Parietal lobe (tissue), 2 donors: ENCODE measurements at places on chromosomes 3 and 15. TPM values are rescaled to one million over a fixed set of nuclear protein-coding genes. Genes with fewer than 3 reads are reported as not detected.

Gene CACNA2D3
- 16.6 TPM for total RNA-seq

Gene VGLL3
- total RNA-seq: 0.94 TPM

Gene STAB1
- 11.9 TPM for total RNA-seq

Gene CRELD1
- total RNA-seq: 31.0 TPM

Gene SPESP1
- 2.5 TPM for total RNA-seq

Gene ACKR2
- total RNA-seq: not detected

Gene ATP13A5
- total RNA-seq: 0.63 TPM

Gene TMCO5A
- not detected for total RNA-seq

Gene SNTN
- not detected for total RNA-seq

Gene THSD4
- 0.94 TPM for total RNA-seq

Gene RFX7
- 35.7 TPM for total RNA-seq

Gene SLC12A8
- total RNA-seq: 6.9 TPM

Gene OXTR
- 2.5 TPM for total RNA-seq

Gene NAALADL2
- total RNA-seq: 15.7 TPM

Gene EHHADH
- total RNA-seq: 1.6 TPM

Gene EPHA3
- 208 TPM for total RNA-seq

Gene GNAT1
- total RNA-seq: not detected

Gene PFN2
- 434 TPM for total RNA-seq

Gene DAZL
- not detected for total RNA-seq

Gene CYP8B1
- not detected for total RNA-seq

Gene ZNF609
- total RNA-seq: 60.1 TPM

Gene CELSR3
- total RNA-seq: 67.9 TPM

Gene SEMA3F
- 11.3 TPM for total RNA-seq

Gene GOLGA6D
- total RNA-seq: not detected

Gene CHAC1
- total RNA-seq: 4.4 TPM

Gene MYRIP
- 10.0 TPM for total RNA-seq

Gene HRH1
- 1.9 TPM for total RNA-seq

Gene TAGLN3
- total RNA-seq: 141 TPM

Gene RAD54L2
- total RNA-seq: 48.2 TPM

Gene FAM174B
- 14.1 TPM for total RNA-seq

Gene MEGF11
- 3.8 TPM for total RNA-seq

Gene SAMMSON
- not detected for total RNA-seq
